ENCODE measurements at places on chromosomes 7 and 10.

DNA sequence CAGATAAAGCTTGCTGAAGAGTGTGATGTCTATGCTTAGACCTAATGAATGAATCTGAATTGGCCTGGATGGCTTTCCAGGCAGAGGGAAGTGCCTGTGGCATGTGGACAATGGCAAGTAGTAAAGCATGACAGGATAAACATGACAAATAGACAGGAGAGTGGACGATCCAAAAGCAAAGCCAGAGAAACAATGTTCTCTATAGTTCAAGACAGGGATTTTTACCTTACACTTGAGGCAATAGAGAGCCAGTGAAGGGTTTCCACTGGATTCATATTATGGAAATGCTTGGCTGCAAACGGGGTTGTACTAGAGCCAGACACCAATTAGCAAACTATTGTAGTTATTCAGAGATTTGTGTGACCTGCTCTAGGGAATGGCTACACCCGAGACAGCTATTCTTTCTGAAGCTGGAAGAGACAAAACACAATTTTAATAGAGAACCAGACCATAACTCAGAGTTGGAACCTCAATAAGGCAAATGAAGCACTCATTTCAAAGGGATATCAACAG, 2.3 kb downstream of the AGMO start:
- DNase-seq, result no peak

GRCh38 chr10:120495226-120496009, 38.4 kb downstream of the PLPP4 start:
- no peak for DNase-seq

GRCh38 chr10:124157271-124157681, 63.9 kb upstream of the CHST15 start:
- no peak for DNase-seq

DNA sequence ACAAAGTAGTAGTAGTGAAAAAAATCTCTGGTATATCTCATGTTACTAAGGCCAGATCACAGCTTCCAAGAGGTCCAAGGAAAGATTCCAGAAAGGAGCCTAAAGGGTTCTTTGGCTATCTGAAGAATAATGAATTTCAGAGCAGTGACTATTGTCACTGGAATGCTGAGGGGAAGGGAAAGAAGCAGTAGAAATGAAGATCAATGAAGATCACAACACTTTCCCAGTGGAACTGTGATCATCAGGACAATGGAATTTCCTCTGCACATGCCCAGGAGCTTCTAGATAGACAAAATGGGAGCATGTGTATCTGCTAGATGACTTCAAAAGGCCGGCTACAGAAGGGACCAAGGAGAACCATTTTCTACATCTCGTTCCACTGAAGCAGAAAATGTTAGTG, 219.5 kb upstream of the PHYHIPL start:
- DNase-seq, result no peak

GRCh38 chr7:54705436-54705835, 53.6 kb downstream of the SEC61G start:
- no peak for DNase-seq

GRCh38 chr10:58393317-58393716, 8.1 kb downstream of the TFAM start:
- no peak for DNase-seq

- no peak for DNase-seq
Observed at GRCh38 chr7:77548206-77548605, 11.1 kb downstream of the PTPN12 start.
